Amniotic stem cell (primary cell): ENCODE measurements at places on chromosomes 3 and 15.

- no peak for DNase-seq
These were observed 10.1 kb upstream of the MINDY2 start for GRCh38 chr15:58761010-58761388.

GRCh38 chr3:113783463-113783862 is 36.6 kb downstream of the ATP6V1A start:
- DNase-seq: peak; percentile 78

GRCh38 chr3:167843481-167843880 is 108.0 kb downstream of the SERPINI1 start:
- DNase-seq: no peak

- no peak for DNase-seq
These were observed 47.9 kb downstream of the PEAK1 start for GRCh38 chr15:77371850-77372563.

- DNase-seq: no peak
These were observed 873 bp downstream of the CAPN7 start for GRCh38 chr3:15206662-15207576.

DNA sequence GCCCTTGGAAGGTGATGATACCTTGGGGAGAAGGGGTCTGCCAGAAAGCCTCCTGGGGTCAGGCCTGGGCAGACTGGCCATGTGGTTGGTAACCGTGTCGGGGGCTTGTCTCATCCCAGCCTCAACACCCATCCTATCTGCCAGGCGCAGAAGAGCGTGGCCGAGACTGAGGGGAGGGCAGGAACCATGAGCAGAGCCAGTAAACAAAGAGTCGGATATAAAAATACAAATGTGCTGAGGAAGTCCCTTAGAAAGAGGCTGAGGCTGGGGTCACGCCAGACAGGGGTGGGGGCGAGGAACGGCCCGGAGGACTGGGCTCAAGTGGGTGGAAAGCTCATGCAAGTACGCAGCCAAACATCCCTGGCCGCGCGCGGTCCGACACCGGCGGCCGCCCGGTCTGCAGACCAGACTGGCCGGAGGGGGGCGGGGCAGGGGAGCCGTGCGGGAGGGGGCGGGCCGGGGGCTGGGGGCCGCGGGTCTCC is 1.9 kb downstream of the CAMK2N2 start:
- DNase-seq: no peak

- peak; percentile 11 for DNase-seq
These were observed 361.6 kb downstream of the RBMS3 start for GRCh38 chr3:29642393-29643033.

- no peak for DNase-seq
These were observed 37.5 kb downstream of the SETMAR start for GRCh38 chr3:4340411-4341335.

DNA sequence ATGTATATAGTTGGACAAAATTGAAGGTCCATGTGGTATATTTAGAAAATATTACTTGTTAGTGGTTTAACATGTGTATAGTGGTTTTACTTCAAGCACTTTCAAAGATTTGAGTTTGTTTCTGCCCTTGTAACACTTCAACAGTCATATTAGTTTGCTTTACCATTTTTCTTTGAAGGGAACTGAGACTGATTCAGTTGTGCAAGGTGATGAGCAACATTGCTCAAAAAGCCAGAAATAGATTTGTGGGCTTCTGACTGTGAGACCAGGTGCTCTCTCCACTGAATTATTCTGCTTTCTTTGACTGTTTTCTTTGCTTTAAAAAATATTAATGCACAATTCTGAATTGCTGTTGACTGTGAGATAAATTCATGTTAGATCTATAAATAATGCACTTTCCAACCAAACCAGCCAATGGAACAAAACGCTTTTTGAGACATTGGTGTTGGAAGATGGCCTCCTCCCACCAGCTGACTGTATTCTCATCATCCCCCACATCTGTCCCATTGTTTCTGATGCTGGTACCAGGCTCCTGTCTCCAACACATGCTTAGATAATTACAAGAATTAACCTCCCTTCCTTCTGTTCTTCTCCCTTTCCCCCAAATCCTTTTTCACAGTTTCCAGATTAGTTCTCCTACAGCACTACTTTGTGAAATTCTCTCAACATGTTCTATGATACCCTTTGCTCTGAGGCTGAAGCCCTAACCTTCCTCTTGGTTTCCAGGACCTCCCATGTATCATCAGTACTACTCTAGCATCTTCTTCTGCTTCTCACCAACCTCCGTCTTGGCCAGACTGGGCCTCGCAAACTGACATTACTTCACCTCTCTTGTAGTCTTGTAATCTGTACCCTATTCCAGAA is 27.9 kb downstream of the PLCL2 start:
- no peak for DNase-seq

DNA sequence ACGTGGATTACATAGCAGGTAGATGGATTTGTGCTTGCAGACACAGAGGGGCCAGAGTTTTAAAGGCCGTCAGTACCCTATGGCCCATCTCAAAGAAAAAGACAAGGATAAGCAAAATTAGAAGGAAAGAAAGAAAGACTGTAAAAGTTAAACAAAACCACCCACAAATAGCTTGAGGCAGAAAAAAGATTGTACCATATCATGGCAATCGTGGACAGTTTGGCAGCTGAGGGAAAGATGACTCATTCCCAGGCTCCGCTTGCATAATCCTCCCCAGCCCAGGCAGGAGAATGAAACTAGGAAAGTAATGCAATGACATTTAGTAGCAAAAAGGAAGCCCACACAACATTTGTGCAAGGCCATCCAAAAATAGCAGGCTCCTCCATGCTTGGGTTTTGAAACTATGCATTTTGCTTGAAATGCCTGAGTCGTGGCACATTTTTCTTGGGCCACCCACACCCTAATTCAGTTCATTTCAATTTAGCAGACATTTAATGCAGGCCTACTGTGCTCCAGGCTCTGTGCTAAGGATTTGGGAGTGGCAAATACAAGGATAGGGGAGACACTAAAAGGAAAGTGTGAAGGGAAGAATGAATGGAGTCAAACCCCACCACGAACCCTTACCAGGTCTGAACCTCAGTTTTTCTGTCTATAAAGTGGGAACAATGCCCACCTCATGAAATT is 40.9 kb upstream of the SMAD3 start:
- peak; percentile 91 for DNase-seq

- no peak for DNase-seq
These were observed 192.0 kb downstream of the ATP10A start for GRCh38 chr15:25671132-25671531.

DNA sequence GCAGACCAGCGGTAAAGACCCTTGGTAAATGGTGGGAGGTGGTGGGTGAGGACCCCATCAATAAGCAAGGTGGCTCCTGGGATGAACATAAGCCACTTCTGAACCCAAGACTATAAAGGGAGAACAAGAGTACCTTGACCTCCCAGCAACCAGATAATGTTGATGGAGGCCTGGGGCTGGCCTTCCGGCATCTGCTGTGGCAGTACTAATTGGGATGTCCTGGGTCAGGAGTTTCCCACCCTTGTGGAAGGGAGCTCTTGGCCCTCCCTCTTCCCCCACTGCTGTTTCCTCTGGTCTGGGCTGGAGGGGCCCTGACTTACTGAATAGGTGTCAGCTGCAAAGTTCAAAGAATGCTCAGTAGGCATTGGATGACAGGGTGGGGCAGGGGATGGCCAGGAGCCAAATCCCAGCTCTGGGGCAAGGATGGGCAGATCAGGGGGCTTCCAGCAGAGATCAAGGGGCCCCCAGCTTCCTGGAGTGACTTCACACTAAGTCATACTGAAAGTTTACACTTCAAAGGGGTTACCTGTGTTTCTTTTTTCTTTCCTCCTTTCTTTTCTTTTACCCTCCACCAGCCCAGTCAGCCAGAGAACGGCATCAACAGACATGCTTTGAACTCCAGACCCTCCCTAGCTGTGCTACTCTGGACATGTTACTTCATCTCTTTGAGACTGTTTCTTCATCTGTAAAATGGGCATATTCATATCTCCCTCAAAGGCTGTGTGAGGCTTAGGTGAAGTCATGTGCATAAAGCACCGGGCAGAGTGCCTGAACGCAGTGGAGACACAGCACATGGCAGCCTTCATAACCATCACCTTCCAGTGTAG is 1.5 kb downstream of the RBP1 start:
- DNase-seq: no peak

- no peak for DNase-seq
These were observed 67.4 kb downstream of the ATP10A start for GRCh38 chr15:25795712-25796111.

- no peak for DNase-seq
These were observed 34.2 kb downstream of the WNT5A start for GRCh38 chr3:55452886-55453285.

GRCh38 chr15:34799149-34800101 is 4.1 kb upstream of the ACTC1 start:
- no peak for DNase-seq

GRCh38 chr15:89893027-89893426 is 767 bp downstream of the AP3S2 start:
- no peak for DNase-seq

- no peak for DNase-seq
These were observed 45.0 kb downstream of the IQSEC1 start for GRCh38 chr3:13028010-13028821.

GRCh38 chr15:56910801-56911200 is 7.6 kb upstream of the TCF12 start:
- DNase-seq: no peak

DNA sequence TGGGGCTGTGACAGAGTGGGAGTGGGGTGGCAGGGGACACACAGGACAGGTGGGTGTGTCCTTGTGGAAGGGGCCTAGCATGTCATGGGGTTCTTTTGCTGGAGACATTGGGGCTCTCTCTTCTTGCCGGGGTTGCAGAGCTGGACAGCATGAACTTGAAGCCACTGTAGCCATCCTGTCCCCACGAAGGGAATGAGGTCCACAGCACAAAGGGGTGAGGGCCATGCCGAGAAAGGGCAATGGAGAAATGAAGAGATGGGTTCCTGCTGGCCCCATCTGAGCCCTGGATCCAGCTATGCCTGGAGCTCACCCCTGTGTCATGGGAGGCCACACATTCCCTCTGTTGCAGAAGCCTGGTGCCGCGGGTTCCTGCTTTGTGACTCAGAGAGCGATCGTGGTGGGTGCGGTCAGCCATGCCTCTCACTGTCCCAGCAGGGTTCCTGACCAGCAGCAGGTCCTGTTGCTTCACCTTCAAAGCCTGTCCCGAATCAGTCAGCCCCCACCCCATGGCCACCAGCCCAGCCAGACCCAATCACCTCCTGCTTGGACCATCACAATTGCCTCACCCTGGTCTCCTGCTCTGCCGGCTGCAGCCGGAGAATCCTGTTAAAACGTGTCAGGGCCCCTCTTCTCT is 50.0 kb downstream of the DNAJB8 start:
- peak; percentile 12 for DNase-seq

- DNase-seq: no peak
These were observed 694 bp downstream of the PLAAT1 start for GRCh38 chr3:193241716-193242115.

- DNase-seq: no peak
These were observed 1.2 kb downstream of the TIGIT start for GRCh38 chr3:114294940-114295480.

- DNase-seq: no peak
These were observed 20.0 kb downstream of the PCCB start for GRCh38 chr3:136270179-136270578.

GRCh38 chr3:96465521-96465920 is 348.9 kb upstream of the EPHA6 start:
- no peak for DNase-seq

DNA sequence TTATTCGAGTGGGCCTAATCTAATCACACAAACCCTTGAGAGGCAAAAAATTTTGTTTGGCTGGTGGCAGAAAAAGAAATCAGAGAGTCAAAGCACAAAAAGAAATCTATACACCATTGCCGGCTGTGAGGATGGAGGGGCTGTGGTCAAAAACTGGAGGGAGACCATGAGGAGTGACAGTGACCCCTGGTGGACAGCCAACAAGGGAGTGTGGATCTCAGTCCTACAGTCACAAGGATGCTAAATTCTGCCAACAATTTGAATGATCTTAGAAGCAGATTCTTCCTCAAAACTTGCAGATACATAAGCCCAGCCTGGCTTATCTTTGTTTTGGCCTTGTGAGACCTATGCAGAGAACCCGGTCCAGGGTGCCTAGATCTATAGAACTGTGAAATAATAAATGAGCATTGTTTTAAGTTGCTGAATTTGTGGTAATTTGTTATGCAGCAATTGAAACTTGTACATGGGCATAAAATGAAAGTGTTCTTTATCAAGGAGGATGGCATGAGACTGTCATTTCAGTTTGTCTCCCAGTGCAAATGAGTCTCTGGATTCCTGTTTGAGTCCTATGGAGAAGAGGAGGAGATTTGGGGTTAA is 103.0 kb upstream of the ARHGEF26 start:
- DNase-seq: no peak

DNA sequence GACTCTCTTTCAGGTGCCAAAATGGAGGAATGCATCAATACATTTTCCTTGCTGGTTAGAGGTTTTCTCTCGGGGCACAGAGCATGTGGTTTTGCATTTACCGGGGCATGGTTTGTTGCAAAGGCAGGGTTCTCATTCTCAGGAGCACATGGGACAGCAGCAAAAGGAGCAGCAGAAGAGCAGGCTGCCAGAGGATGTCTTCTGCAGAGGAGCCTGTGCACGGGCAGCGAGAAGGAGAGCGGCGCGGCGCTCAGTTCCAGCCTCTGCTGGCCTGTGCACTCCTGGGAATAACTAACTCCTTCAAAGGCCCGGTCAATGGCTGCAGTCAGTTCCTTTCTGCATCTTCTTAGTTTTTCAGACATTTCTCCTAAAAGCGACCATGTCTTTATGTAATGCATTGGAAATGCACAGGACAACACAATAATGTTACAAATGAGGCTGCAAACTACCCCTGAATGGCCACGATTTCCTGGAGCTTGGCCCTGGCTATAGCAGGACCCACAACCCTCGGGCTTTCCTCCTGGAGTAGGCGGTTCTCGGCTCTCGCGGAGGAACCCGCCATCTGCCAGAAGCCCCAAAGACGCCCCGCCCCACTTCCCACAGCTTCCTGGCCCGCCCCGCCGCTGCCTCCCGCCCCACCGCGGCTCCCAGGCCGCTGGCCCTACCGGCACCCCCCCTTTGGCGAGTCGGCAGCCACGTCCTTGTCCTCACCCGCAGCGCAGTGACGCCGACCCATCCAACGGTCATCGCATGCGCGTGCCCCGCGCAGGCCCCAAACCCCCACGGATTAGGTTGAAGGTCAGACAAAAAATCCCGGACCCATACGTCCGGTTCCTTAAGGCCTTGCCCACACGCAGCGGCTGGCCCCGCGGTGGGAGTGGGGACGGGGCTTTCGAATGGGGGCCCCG is at the start of gene C3orf62:
Gene C3orf62, minus strand, starts transcription at position 758 of the 908 bp plus-strand sequence. Its CDS starts 360 bp downstream, at position 398.
- DNase-seq: peak; percentile 60
